Glomerular endothelial cell (primary cell): ENCODE measurements at places on chromosomes 2 and 18. TPM values are rescaled to one million over a fixed set of nuclear protein-coding genes. Genes with fewer than 3 reads are reported as not detected.

DNA sequence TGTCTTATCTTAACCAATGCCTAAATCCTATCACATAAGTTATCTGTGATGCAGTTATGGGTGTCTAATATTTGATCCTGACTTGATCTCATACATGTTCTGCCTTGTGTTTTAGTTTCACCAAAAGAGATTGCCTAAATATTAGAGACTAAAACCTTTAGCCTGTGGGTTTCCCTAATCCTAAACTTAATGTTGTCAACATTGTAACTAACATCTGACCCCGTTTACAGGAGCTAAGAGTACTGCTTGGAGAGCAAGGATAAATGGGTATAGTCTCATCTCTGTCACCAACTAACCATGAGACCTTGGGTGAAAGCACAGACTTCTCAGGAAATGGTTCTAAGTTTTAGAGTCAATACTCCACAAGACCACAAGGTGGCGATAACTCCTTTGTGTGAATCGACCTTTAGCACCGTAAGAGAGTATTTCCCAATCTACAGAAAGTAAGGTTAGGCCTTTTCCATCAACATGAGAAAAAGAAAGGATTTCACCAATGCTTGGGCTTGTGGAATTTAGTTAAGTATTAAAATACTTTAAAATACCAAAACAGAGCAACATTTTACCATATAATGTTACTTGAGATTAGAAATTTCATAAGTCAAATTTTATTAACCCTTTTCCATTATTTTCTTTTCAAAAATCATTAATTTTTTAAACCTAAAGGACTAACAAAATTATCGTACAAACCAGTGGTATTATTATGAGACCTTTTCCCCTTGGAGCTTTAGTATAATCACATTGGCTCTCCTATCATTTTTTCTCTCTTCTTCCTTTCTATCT lies 60.5 kb downstream of the G6PC2 start:
- DNase-seq: peak; percentile 82

- no peak for DNase-seq
Measured at GRCh38 chr2:17717666-17718065, 35.9 kb downstream of the SMC6 start.

- no peak for DNase-seq
Measured at GRCh38 chr2:154776825-154777224, 78.3 kb downstream of the KCNJ3 start.

DNA sequence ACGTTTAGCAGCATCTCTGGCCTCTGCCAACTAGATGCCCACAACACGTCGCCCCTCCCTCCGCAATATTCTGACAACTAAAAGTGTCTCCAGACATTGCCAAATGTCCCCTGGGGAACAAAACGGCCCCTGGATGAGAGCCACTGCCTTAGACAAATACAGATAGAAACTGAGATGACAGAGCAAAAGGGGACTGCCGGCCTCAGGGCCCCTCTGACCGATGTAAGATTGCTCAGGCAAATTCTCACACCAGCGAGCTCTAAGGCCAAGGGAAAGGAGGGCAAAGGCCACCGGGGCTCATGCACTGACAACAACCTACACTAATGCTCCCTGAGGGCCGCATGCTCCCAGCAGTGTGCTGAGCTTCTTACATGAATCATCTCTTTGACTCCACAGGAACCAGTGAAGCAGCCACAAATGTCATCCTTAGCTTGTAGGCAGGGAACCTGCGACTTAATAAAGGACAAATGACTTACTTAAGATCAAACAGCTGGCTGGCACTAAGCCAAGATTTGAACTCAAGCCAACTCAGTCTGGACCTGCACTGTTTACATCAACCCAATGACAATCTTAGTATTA lies 228.5 kb downstream of the TTC32 start:
- no peak for DNase-seq

DNA sequence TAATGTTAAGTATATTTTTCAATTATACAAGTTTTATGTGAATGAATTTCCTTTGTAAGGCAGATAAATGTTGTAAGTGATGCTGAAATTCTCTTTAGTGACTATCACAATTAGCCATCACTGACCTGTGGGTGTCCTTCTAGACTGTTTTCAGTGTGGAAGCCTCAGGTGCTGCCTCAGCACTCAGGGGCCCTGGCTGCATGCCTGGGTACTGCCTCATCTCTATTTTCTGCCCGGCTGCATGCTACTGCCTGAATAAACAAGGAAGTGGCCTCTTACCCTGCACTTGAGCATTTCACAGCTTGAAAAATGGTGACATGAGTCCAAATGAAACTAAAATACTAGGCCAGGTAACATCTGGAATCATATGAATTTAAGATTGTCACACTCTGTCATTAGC lies 787.6 kb upstream of the SALL3 start:
- no peak for DNase-seq

DNA sequence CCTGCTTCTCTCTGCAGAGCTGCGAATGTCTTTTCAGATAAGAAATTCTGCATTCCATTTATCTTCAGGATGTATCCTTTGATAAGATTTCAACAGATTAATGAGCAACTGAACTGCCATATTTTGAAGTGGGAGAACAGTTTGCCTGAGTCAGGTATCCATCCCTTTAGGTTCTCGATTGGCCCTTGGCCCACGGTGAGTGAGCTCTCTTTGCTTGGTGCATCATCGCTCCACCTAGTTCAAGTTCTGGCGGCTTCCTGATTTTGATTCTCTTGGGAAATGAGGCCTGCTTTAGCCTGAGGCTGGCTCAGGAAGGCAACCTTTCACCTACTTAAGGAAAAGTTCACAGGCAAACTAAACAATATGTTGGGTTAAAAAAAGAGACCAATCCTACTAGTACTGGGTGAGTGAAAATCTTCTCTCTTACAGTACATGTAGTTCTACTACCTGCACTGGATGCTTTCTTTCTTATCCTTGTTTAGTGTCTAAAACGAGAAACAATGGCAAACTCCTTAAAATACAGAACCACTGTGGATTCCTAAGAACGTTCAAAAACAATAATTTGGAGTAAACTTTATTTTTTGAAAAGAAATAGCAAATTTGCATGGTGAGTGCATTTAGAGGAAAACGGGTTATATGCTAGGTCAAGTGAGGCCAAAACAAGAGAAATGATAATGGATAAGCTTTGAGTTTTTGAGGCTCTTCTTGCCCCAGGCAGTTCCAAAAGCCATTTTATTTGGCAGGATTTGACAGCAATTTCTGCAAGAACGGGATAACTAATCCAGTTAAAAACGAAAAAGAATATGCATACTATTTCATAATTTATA lies 837 bp upstream of the ACSL3 start:
- no peak for DNase-seq

- peak; percentile 52 for DNase-seq
Measured at GRCh38 chr2:83196225-83196624, 1262.9 kb downstream of the SUCLG1 start.

GRCh38 chr2:70029814-70030409 lies 57.4 kb upstream of the PCBP1 start:
- no peak for DNase-seq

DNA sequence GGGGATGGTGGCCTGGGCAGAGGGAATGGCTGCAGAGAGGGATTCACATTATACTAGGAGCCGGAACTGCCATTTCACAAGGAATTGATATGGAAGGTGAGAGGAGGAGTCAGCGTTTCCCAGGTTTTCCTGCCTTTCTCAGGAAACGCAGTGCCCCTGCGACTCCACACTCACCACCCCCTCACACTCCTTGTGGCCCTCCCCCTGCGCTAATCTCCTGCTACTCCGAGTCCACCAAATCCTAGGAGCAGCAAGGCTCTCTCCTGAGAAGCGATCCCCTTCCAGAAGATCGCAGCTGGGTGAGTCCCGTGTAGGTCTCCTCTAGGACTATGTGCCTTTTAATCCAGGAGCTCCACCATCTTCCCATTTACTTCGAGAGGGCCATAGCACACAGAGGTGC lies 140.6 kb downstream of the VAPA start:
- no peak for DNase-seq

DNA sequence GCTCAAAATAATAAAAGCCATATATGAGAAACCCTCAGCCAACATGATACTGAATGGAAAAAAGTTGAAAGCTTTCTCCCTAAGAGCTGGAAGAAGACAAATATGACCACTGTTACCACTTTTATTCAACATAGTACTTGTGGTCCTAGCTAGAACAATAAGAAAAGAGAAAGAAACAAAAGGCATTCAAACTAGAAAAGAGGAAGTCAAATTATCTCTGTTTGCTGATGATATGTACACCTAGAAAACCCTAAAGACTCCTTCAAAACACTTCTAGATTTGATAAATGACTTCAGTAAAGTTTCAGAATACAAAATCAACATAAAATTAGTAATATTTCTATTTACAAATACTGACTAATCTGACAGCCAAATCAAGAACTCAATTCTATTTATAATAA lies 328.8 kb upstream of the GCFC2 start:
- no peak for DNase-seq

GRCh38 chr2:144382849-144383248 lies 137.1 kb downstream of the ZEB2 start:
- DNase-seq: no peak

DNA sequence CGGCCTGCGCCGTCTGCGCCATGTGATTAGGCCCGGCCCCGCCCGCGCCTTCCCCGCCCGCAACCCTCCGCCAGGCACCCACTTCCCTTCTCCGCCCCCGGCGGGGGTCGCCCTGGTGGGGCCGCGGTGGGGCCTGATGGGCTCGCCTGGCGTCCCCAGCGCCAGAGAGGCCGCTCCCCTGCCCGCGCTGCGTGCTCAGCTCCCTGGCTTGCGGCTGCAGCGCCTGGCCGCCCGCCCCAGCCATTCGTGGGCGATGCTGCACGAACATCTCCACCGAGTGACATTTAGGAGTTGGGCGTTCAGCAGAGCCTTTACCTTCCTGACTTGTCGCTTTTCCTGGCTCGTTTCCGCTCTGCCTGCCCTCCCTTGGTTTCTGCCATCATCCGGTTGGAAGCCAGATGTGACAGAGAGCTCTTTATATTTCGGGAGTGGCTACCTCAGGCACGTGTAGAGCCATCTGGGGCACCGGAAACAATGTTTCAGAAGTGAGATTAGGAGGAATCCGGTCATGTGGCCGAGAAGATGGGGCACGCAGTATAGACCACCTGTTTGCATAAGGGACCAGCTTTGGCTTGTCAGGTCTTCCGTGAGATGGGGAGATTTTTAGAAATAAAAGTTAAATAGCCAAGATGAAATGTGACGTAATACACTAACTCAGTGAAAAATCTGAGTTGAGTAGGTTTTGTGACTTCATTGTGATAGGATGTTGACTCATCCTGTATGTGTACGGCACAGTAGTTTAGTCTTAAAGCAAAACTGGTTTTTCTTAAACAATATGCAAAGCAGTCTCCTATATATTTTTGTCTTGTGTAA lies 1.2 kb downstream of the GLS start:
- peak; percentile 58 for DNase-seq

DNA sequence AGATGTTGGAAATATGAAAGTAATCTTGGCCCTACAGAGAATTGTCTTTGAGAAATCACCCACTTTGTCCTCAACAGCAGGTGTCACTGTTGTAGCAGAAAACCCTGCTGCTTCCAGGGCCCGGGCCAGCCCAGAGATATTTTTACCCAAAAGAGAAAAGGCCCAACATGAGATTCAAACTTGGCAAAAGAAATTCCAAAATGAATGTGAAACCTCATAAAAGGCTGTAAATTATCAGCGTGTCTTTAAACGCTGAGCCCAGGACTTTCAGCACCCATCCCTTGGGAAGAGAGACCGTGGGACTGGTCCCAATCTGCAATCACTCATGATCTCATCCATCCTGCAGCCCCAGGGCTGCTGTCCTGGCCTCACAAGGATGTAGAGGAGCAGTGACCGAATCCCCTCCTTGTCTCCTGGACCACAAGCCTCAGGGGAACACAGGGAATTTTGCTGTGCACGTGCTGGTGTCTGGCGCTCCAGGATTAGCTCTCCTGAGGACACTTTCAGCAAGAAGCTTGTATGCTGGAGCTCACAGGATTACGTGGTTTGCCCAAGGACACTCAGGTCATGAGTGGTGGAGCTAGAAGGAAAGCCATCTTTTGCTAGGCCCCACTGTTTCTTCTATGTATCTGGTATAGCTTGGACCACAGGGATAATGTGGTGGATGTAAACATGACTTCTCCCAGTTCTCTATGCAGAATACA lies 202.1 kb downstream of the RNF144A start:
- no peak for DNase-seq

GRCh38 chr2:79630060-79630459 lies 117.2 kb downstream of the CTNNA2 start:
- DNase-seq: no peak

DNA sequence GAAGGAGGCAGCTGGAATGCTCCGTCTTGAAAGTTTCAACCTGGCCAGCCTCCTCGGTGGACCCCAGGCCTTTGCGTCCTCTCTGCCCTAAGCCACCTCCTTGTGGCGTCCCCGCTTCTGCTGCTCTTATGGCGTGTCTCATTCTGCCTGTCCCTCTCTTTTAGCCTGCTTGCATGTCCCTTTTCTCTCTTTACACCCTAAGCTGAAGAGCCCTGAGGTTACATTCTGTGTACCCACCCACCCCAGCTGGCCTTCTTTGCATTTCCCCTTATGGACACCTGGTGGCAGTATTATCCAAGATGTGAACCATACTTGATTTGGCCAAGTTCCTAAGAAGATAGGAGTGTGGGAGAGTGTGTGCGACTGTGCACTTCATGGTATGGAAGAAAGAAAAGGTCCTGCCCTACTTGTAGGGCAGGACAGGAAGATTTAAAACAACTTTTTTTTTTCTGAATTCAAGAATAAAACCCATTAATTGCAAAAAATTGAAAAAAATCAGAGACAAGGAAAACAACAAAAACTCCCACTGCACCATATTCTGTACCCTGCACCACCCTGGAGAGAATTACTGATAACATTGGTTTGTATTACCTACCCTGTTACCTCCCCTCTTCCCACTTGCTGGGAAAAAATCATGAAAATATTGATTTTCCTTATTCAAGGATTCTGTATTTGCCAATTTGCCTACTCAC lies 77.4 kb downstream of the DYSF start:
- peak; percentile 44 for DNase-seq

DNA sequence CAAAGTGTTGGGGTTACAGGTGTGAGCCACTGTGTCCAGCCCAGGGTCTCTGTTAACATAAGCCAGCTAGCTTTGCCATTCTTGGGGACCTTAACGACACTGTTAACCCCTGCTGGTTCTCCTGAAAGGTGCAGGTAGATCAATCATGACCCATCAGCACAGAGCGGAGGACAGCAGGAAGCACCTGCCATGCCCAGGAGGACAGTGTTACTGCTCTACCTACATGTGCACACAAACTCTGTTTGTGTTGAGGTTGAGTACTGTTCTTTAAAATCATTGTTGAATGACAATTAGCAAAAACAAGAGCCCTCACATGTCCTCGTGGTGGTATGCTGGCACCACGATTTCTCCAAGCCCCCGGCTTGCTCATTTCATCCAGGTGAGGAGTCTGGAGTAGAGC lies 120.9 kb downstream of the FAM210A start:
- no peak for DNase-seq

The GPR39 gene
- 0.29 and 1.2 TPM in 2 replicates for total RNA-seq

The CCDC74B gene
- 1.2 and 2.2 TPM in 2 replicates for total RNA-seq

The MGAT5 gene
- total RNA-seq: 63.7 and 75.1 TPM in 2 replicates

The XRCC5 gene
- 190 and 214 TPM in 2 replicates for total RNA-seq

The LRRC30 gene
- total RNA-seq: not detected in 2 replicates

The CD8A gene
- not detected in 2 replicates for total RNA-seq

The PAX8 gene
- total RNA-seq: 21.9 and 30.2 TPM in 2 replicates

The CRYGD gene
- not detected in 2 replicates for total RNA-seq

The SOX11 gene
- total RNA-seq: 12.1 and 12.7 TPM in 2 replicates

The CNDP1 gene
- total RNA-seq: not detected in 2 replicates

The LCLAT1 gene
- 11.1 and 21.9 TPM in 2 replicates for total RNA-seq

The AGXT gene
- total RNA-seq: not detected in 2 replicates

The UGT1A4 gene
- total RNA-seq: 0.12 TPM in 1 of 2 replicates, not detected in the other

The KCNK3 gene
- 0.53 and 1.3 TPM in 2 replicates for total RNA-seq
